Osteocyte (in vitro differentiated cells): ENCODE measurements at places on chromosomes 5 and 9. TPM values are rescaled to one million over a fixed set of nuclear protein-coding genes. Genes with fewer than 3 reads are reported as not detected.
A peak's percentile ranks its signal among the peaks of the same experiment; 100 is the strongest.

Gene CHD1
- 28.3 and 32.6 TPM in 2 replicates for total RNA-seq

DNA sequence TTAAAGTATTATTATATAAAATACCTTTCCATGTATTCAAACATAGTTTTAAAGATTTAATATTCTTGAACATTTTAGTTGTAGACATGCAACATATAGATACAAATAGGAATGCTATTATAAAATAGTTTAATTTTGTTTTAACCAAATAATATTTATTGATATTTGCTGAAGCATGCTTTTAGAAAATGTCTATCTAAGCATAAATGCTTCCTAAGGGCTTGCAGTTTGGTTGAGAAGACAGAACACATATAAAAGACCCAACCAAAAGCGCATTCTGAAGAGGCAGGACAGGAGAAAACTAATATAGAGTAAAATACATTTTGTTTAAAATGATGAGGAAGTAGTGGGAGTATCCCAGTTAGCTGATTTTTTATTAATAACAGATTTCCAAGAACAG, 181.5 kb upstream of the ISL1 start:
- no peaks in the 10 kb centered on the region for H3K36me3 ChIP-seq
- no peaks in the 10 kb centered on the region for H3K27me3 ChIP-seq
- H3K27ac ChIP-seq: no peak overlapping the region
- no peak for DNase-seq

Gene TAF1L
- total RNA-seq: not detected in 2 replicates

GRCh38 chr9:38687992-38688391, 31.9 kb downstream of the FAM240B start:
- H3K36me3 ChIP-seq: no peaks in the 10 kb centered on the region
- peaks cover 56% of the 10 kb centered on the region for H3K4me1 ChIP-seq
- no peaks in the 10 kb centered on the region for H3K27me3 ChIP-seq
- DNase-seq: no peak
- no peak overlapping the region for H3K4me3 ChIP-seq
- no peak overlapping the region for H3K27ac ChIP-seq

DNA sequence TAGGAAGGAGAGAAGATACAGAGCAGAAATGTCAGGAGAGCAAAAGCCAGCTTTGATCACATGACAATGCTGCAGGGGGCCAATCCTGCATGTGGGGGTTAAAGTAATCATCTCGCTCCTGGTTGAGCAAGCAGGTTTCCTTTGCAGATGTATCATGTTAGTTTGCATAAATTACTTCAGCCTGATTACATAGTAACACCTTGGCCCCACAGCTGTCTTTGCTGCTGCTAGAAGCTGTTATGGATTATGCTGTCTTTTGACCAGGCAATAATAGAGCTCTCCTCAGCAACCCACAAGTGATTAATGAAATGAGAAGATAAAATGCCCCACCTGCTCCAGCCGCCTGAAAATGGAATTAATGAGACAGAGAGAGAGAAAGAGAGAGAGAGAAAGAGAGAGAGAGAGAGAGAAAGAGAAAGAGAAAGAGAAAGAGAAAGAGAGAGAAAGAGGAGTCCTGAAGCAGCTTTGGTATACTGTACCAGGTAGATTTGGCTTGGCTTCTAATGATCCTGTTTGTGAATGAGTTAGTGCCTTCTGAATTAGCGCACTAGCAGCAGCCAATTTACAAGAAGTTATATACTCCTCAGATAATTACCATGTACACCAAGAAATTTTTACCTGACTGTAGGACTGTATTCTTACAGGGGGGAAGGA, 174.3 kb upstream of the RORB start:
- H3K27ac ChIP-seq: no peak overlapping the region
- H3K4me3 ChIP-seq: no peak overlapping the region
- no peak for DNase-seq
- H3K4me1 ChIP-seq: no peaks in the 10 kb centered on the region
- H3K36me3 ChIP-seq: no peaks in the 10 kb centered on the region
- H3K27me3 ChIP-seq: no peaks in the 10 kb centered on the region

Gene TXNDC8
- total RNA-seq: not detected in 2 replicates

GRCh38 chr9:121173501-121173900, 28.2 kb downstream of the RAB14 start:
- no peak overlapping the region for H3K27ac ChIP-seq
- no peaks in the 10 kb centered on the region for H3K27me3 ChIP-seq
- DNase-seq: no peak
- H3K4me1 ChIP-seq: peaks cover 3% of the 10 kb centered on the region
- H3K36me3 ChIP-seq: peaks cover 50% of the 10 kb centered on the region

DNA sequence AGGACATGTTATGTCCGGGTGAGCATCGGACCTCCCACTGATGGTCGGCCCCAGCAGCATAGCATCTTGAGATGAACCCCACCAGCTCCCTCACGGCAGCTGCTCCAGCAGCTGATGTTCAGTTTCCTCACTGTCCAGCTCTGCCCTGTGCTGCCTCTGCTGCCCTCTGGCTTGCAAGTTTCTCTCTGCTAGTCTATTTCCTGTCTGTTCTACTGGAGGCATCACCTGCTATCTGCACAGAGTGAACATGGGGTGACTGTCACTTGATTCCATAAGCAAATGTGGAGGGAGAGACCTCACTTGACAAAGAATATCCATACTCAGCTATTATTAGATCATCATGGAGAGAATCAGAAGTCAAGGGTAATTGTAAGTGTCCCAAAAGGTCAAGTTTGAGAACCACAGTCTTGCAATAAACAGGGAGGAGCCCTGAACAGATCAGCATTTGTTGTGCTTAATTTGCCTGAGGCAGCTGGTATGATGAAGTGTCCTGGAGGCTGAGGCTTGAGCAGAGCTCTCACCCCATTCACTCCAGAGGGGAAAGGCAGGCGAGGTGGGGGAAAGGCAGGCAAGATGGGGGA, 702.8 kb downstream of the SEMA5A start:
- H3K4me3 ChIP-seq: no peak overlapping the region
- peaks cover 33% of the 10 kb centered on the region for H3K4me1 ChIP-seq
- H3K36me3 ChIP-seq: peaks cover 2% of the 10 kb centered on the region
- H3K27me3 ChIP-seq: no peaks in the 10 kb centered on the region

Gene GARIN3
- not detected in 2 replicates for total RNA-seq

DNA sequence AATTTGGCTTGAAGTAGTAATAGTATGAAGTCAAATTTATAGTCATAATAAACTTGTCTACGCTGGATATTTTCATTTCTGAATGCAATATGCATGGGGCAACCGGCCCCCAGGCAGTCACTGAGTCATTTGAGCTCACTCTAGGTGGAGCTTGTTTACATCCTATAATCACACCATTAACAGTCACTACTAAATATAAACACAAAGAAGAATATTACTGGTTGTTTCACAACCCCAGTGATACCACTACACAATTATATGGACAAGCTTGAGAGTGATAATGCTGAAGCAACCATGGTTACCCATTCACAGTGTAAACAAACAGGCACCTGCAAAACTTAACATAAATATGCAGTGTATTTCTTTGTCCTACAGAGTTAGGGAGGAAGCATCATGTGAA, 68.7 kb downstream of the MARCHF3 start:
- DNase-seq: no peak
- H3K27ac ChIP-seq: peak overlapping the region; percentile 5
- peaks cover 54% of the 10 kb centered on the region for H3K4me1 ChIP-seq

Gene TERT
- not detected in 2 replicates for total RNA-seq

- DNase-seq: no peak
- peaks cover 30% of the 10 kb centered on the region for H3K4me1 ChIP-seq
- no peaks in the 10 kb centered on the region for H3K27me3 ChIP-seq
These were observed 232.8 kb downstream of the PDE4D start for GRCh38 chr5:59660737-59661136.

Gene TSSK1B
- 0.21 and 0.42 TPM in 2 replicates for total RNA-seq

GRCh38 chr5:173745123-173745522, 128.7 kb upstream of the BOD1 start:
- no peak overlapping the region for H3K27ac ChIP-seq
- DNase-seq: no peak
- H3K4me1 ChIP-seq: peaks cover 9% of the 10 kb centered on the region
- no peaks in the 10 kb centered on the region for H3K36me3 ChIP-seq
- no peaks in the 10 kb centered on the region for H3K27me3 ChIP-seq
- no peak overlapping the region for H3K4me3 ChIP-seq

Gene STPG3
- total RNA-seq: 0.50 and 0.78 TPM in 2 replicates

DNA sequence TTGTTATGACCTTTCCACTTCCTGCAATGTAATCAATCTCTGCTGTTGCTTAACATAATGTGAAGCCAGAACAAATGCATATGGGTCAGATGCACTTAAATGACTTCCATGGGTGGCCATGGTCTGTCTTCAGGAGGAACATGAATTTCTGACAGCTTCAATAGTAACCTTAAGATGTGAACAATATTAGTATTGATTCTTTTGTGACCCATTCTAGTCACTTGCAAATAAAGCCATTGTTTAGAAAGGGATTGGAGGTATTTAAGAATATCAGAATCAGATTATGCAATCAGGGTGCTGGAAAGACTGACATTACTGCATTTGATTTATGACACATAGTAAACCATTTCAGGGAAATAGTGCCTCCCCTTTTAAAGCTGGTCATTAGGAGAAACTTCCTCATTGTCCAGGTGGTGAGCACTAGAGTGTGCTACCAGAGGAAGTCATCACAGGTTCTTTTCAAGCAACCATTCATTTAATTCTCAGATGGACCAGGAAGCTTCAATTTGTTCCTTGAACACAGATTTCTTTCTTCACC, 32.1 kb downstream of the GRIN3A start:
- H3K27ac ChIP-seq: no peak overlapping the region
- H3K4me3 ChIP-seq: no peak overlapping the region
- H3K36me3 ChIP-seq: no peaks in the 10 kb centered on the region
- no peak for DNase-seq
- H3K27me3 ChIP-seq: peaks cover 13% of the 10 kb centered on the region
- no peaks in the 10 kb centered on the region for H3K4me1 ChIP-seq

- H3K4me3 ChIP-seq: no peak overlapping the region
- peaks cover 60% of the 10 kb centered on the region for H3K36me3 ChIP-seq
- no peaks in the 10 kb centered on the region for H3K27me3 ChIP-seq
- peaks cover 35% of the 10 kb centered on the region for H3K4me1 ChIP-seq
These were observed 483.0 kb downstream of the SEMA5A start for GRCh38 chr5:9062873-9063272.

DNA sequence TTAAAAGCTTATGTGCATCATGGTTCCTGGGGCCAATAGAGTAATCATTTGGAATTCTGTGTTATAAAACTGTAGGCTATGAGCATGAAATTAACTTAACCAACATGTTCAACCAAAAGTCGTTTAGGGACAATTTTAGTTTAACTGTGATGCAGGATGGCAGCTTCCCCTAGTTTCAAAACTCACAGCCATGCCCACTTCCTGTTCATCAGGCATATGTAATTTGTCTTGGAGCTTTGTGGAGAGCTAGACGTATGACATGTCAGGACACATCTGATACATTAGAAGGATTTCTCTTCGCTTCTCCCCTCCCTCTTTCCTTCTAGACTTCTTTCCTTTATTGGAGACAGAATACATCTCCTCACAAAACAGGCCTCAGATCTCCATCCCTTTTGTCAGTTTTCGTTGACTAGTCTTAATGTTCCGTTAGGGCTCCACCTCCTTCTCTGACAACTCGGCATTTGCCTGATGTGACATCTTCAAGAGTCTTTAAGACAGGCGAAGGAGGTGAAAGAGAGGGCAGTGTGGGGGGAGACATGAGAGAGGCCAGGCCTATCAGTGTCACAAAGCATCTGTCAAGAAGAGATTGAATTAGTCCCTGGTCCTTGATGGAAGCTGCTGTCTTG, 176.0 kb downstream of the MSX2 start:
- H3K27ac ChIP-seq: no peak overlapping the region
- no peak overlapping the region for H3K4me3 ChIP-seq
- no peaks in the 10 kb centered on the region for H3K4me1 ChIP-seq
- no peak for DNase-seq
- H3K36me3 ChIP-seq: no peaks in the 10 kb centered on the region

- H3K27me3 ChIP-seq: peaks cover 5% of the 10 kb centered on the region
- no peak for DNase-seq
- H3K4me1 ChIP-seq: peaks cover 6% of the 10 kb centered on the region
These were observed 19.3 kb downstream of the FYB1 start for GRCh38 chr5:39200081-39200480.

Gene TAL2
- not detected in 2 replicates for total RNA-seq

GRCh38 chr5:156474251-156474650, 147.3 kb downstream of the SGCD start:
- H3K4me3 ChIP-seq: no peak overlapping the region
- no peaks in the 10 kb centered on the region for H3K27me3 ChIP-seq
- no peaks in the 10 kb centered on the region for H3K36me3 ChIP-seq
- DNase-seq: no peak
- peaks cover 52% of the 10 kb centered on the region for H3K4me1 ChIP-seq

GRCh38 chr5:8934455-8934854, 611.4 kb downstream of the SEMA5A start:
- H3K27ac ChIP-seq: no peak overlapping the region
- peaks cover 2% of the 10 kb centered on the region for H3K36me3 ChIP-seq
- no peaks in the 10 kb centered on the region for H3K4me1 ChIP-seq
- H3K4me3 ChIP-seq: no peak overlapping the region
- no peak for DNase-seq
- no peaks in the 10 kb centered on the region for H3K27me3 ChIP-seq

DNA sequence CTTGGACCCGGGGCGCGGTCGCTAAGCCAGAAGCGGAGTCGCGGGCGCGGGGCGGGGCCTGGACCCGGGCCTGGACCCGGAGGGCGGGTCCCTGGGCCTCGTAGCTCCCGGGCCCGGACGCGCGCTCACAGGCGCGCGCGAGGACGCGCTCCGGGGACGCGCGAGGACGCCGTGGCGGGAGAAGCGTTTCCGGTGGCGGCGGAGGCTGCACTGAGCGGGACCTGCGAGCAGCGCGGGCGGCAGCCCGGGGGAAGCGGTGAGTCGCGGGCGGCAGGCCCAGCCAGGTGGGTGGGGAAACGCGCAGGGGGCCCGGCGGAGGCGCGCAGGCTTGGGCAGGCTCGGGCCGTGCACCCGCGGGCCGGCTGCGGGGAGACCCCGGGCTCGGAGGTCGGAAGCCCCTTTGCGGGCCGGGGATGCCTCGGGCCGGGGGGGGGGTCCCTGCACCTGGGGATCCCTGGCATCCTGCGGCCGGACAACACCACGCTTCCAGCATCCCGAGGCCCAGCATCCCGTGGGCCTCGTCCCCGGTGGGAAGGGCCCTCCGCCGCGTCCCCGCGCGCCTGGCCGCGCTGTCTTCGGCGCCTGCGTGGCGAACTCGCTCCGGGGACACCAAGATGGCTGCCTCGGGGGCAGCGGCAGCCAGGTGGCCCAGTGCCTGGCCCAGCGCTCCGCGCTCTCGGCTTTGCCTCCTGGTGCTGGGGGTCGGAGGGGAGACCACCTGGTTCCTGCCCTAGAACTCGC, at the start of gene SFXN1:
SFXN1 (plus strand) TSS at position 177 of the 741 bp plus-strand sequence. CDS start 13,544 bp downstream, outside the sequence.
- H3K27me3 ChIP-seq: peaks cover 26% of the 10 kb centered on the region
- peak; percentile 90 for DNase-seq
- peak within 1 kb of the TSS; percentile 90 for H3K4me3 ChIP-seq
- peak within 1 kb of the TSS; percentile 68 for H3K27ac ChIP-seq

Gene JMY
- total RNA-seq: 19.1 and 19.5 TPM in 2 replicates

GRCh38 chr5:171863935-171864334, 78.3 kb downstream of the SMIM23 start:
- H3K4me3 ChIP-seq: peak overlapping the region; percentile 8
- H3K27me3 ChIP-seq: no peaks in the 10 kb centered on the region
- H3K36me3 ChIP-seq: peaks cover 28% of the 10 kb centered on the region
- peak overlapping the region; percentile 85 for H3K27ac ChIP-seq
- DNase-seq: no peak
